Mononuclear cell (primary cell): ENCODE measurements at places on chromosomes 4 and X. TPM values are rescaled to one million over a fixed set of nuclear protein-coding genes. Genes with fewer than 3 reads are reported as not detected.

IBSP gene
- total RNA-seq: 0.21 TPM

STOX2 gene
- under 0.01 TPM for total RNA-seq

KIF4A gene
- 0.42 TPM for total RNA-seq

FAM9B gene
- 0.10 TPM for total RNA-seq

CXorf66 gene
- not detected for total RNA-seq

DNAAF6 gene
- 0.10 TPM for total RNA-seq

HDX gene
- 3.4 TPM for total RNA-seq

FRMPD3 gene
- 0.31 TPM for total RNA-seq

IL2 gene
- 1.3 TPM for total RNA-seq

FOXP3 gene
- total RNA-seq: 0.94 TPM

TMEM35A gene
- total RNA-seq: not detected
